ENCODE measurements at places on chromosomes 6 and 20. TPM values are rescaled to one million over a fixed set of nuclear protein-coding genes. Genes with fewer than 3 reads are reported as not detected.
A peak's percentile ranks its signal among the peaks of the same experiment; 100 is the strongest.

- peak; percentile 78 for DNase-seq
- H3K27me3 ChIP-seq = no peaks in the 10 kb centered on the region
- H3K4me3 ChIP-seq = peak overlapping the region; percentile 90
Measured at GRCh38 chr20:45406260-45407066, 1.6 kb upstream of the DBNDD2 start.

DNA sequence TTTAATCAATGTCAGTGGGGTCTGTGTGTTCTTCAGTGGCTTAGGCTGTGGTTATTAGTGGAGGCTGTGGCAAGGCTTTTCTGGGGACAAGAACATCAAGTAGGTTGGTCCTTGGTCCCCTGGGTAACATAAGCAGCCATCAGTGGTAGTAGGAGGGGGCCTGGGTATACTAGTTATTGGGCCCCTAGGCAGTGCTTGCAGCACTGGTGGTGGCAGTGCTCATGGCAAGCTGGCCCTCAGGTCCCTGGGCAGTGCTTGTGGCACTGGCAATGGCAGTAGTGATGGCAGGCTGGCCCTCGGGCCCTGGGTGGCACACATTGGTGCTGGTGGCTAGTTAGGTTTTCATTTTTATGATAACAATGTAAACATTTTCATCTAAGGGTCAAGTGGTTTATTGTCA lies 32.5 kb upstream of the MAS1 start:
- no peak overlapping the region for H3K4me3 ChIP-seq
- H3K27ac ChIP-seq = no peak overlapping the region
- DNase-seq = no peak
- H3K27me3 ChIP-seq = no peaks in the 10 kb centered on the region

- peaks cover 19% of the 10 kb centered on the region for H3K4me1 ChIP-seq
- no peak for DNase-seq
- no peaks in the 10 kb centered on the region for H3K27me3 ChIP-seq
- H3K4me3 ChIP-seq = no peak overlapping the region
- no peaks in the 10 kb centered on the region for H3K36me3 ChIP-seq
Measured at GRCh38 chr20:41571006-41571405, 47.2 kb downstream of the CHD6 start.

GRCh38 chr20:17993546-17993945 lies 24.7 kb downstream of the MGME1 start:
- no peaks in the 10 kb centered on the region for H3K27me3 ChIP-seq
- peak overlapping the region; percentile 21 for H3K27ac ChIP-seq
- DNase-seq = no peak
- no peak overlapping the region for H3K4me3 ChIP-seq
- peaks cover 3% of the 10 kb centered on the region for H3K4me1 ChIP-seq

DNA sequence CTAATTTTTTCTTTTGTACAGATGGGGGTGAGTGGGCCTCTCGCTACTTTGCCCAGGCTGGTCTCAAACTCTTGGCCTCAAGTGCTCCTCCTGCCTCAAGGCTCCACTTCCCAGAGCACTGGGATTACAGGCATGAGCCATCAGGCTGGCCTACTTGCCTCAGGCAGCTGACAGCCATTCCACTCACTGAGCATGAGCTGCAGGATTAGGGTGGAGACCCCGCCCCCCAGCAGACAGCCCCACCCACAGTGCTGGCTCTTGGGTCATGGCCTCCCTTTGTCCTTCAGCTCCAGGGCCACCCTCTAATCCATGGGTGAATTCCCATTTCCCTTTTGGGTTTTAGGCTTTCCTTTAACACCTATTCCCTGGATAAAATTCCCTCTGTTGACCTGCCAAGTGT lies 82.1 kb downstream of the BFSP1 start:
- H3K4me3 ChIP-seq = no peak overlapping the region
- no peaks in the 10 kb centered on the region for H3K4me1 ChIP-seq
- H3K36me3 ChIP-seq = no peaks in the 10 kb centered on the region
- no peak overlapping the region for H3K27ac ChIP-seq

The NKX2-4 gene
- total RNA-seq = not detected

GRCh38 chr6:13079096-13079723 lies 249.1 kb downstream of the TBC1D7 start:
- H3K4me1 ChIP-seq = peaks cover 48% of the 10 kb centered on the region
- no peaks in the 10 kb centered on the region for H3K36me3 ChIP-seq
- no peak overlapping the region for H3K27ac ChIP-seq
- DNase-seq = no peak
- no peak overlapping the region for H3K4me3 ChIP-seq

DNA sequence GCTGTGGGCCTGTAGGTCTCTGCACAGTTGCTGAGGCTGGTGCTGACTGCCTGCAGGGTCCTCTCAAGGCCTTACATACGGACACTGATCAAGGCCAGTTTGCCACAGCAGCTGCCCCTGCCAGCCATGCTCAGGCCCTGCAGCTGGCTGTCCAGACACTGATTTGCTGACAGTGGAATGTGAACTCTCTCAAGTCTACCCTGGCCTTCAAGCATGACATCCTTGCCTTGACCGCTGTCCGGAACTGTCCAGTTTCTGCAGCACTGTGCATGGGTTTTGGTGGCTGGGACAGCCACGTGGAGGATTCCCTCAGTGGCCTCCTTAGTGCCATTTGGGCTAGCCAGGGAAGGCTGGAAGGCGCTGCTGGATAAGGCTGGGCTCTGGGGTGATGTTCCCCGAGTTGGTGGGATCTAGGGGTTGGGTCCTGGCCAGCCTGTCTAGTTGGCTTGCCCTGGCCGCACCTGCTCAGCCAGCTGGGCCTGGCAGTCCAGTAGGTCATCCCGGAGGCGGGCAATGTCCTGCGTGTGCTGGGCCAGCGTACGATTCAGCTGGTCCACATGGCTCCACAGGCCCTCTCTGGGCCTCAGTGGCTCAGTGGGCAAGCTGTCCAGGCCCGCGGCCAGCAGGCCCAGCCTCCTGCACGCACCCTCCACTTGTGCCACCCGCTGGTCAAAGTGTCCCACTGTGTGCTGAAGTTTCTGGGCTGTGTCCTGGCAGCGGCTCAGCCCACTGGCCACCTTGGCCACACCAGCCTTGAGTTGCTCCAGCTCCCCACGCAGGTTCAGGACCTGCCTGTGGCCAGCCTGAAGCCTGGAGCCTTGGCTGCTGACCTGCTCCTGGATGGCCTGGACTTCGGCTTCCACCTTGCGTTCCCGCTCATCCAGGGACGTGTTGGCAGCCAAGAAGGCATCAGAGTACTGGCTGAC lies 5.5 kb downstream of the EMILIN3 start:
- H3K4me1 ChIP-seq = peaks cover 15% of the 10 kb centered on the region
- H3K27me3 ChIP-seq = no peaks in the 10 kb centered on the region
- H3K4me3 ChIP-seq = no peak overlapping the region
- H3K36me3 ChIP-seq = peaks cover 8% of the 10 kb centered on the region

DNA sequence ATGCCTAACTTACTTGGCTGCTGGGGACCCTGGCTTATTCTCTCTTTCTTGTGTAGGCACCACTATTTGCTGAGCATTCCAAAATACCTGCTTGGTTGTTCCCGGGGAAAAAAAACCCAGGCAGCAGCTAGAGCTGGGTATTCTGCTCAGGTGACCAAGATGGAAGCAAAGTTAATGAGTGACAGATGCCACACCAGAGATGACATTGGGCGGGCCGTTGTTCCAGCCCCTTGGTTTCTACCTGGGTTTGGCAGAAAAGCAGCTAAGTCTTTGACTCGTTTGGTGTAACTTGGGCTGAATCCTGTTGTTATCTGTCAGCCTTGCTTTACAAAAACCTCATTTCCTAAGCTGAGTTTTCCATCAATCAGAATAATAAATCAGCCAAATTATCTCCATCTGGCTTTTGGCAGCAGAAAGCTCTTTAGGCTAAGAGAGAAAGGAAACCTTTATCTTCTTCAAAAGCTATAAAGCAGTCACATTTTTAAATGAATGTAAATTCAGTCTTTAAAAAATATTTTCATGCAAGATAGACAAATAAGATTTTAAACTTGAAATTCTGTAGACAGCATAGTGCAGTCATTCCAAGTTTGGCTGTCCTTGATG lies 202.0 kb upstream of the GMDS start:
- no peaks in the 10 kb centered on the region for H3K27me3 ChIP-seq
- no peaks in the 10 kb centered on the region for H3K4me1 ChIP-seq
- H3K27ac ChIP-seq = no peak overlapping the region

GRCh38 chr6:170025935-170026750 lies 264.7 kb downstream of the DLL1 start:
- peak overlapping the region; percentile 85 for H3K27ac ChIP-seq
- no peaks in the 10 kb centered on the region for H3K36me3 ChIP-seq
- H3K4me1 ChIP-seq = peaks cover 32% of the 10 kb centered on the region
- DNase-seq = peak; percentile 91
- H3K27me3 ChIP-seq = no peaks in the 10 kb centered on the region

DNA sequence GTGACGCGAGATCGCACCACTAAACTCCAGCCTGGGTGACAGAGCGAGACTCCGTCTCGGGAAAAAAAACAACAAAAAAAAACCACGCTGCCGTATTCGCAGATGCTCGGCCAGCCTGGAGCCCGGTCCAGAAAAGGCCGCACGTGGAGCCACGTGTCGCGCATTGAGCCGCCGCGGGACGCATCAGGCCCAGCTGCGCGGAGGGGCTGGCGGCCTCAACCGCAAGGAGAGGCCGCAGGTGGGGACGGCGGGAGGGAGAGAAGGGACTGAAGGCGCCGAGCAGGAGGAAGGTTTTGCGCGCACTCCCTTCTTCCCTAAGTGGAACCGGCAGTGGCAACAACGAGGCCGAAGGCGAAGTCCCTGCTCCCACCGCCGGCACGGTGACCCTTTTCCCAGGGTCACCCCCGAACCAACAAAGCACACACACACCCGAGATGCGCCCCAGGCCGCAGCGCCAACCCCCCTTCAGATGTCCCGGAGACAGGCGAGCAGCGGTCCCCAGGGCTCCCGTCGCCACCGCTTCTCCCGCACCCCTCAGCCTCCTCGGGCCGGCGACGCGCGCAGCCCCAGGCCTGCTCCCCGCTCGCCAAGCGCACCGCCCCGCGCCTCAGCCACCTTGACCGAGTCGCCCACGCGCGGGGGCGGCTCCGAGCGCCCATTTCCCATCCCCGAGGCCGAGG lies 681 bp downstream of the SYCP2 start:
- H3K4me1 ChIP-seq = peaks cover 33% of the 10 kb centered on the region
- no peak for DNase-seq
- H3K27me3 ChIP-seq = no peaks in the 10 kb centered on the region
- no peak overlapping the region for H3K4me3 ChIP-seq

- no peak overlapping the region for H3K27ac ChIP-seq
- no peaks in the 10 kb centered on the region for H3K27me3 ChIP-seq
- no peak for DNase-seq
- no peak overlapping the region for H3K4me3 ChIP-seq
Measured at GRCh38 chr20:60718743-60719480, 533.1 kb upstream of the CDH4 start.

The CYP39A1 gene
- 6.3 TPM for total RNA-seq

DNA sequence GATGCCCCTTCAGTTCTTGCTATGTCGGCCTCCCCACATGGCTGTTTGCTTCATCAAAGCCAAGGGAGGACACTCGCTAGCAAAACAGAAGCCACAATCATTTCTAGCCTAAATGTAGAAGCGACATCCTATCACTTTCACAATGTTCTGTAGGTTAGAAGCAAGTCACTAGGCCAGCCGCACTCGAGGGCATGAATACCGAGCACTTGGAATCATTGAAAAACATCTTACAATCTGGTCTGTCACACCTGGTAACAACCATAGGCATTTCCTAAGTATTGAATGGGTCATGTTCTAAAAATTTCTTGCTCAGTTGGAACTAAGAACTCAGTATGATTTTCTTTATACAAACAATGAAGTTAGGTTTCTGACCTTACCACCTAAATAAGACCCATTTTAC lies 192.3 kb downstream of the AIG1 start:
- H3K4me3 ChIP-seq = no peak overlapping the region
- H3K36me3 ChIP-seq = no peaks in the 10 kb centered on the region
- H3K27me3 ChIP-seq = no peaks in the 10 kb centered on the region
- H3K27ac ChIP-seq = no peak overlapping the region
- no peaks in the 10 kb centered on the region for H3K4me1 ChIP-seq

DNA sequence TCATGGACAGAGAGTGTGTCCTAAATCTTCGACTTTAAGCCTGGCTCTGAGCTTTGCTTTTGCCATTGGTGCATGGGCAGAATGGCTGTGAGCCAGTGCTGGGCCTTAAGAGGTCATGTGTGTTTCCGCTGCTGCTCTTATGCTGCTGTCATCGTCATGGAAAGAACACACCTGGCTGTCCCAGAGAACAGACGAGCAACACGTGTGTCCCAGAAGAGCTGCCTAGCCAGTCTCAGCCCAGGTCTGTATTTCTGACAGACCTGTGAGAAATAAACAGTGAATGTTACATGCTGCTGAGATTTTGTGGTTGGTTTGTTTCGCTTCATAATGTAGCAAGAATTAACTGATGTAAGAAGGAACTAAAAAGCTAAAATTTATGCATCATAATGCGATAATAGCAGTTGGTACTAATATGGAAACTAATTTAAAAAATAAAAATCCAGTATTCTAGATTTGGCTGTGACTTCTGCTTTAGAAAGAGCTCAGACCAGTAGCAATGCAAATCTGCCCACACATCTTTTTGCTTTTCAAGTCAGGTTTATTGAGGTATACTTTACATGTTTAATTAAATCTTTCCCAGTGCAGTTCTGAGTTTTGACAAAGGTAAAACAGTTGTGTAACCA lies 11.5 kb upstream of the SCP2D1 start:
- no peaks in the 10 kb centered on the region for H3K4me1 ChIP-seq
- no peak for DNase-seq
- no peak overlapping the region for H3K4me3 ChIP-seq

GRCh38 chr6:112215488-112216284 lies 38.7 kb downstream of the LAMA4 start:
- no peak for DNase-seq
- no peak overlapping the region for H3K4me3 ChIP-seq
- H3K27me3 ChIP-seq = no peaks in the 10 kb centered on the region
- H3K4me1 ChIP-seq = no peaks in the 10 kb centered on the region

GRCh38 chr6:46042355-46042999 lies 26.8 kb upstream of the CLIC5 start:
- peak; percentile 39 for DNase-seq
- no peaks in the 10 kb centered on the region for H3K36me3 ChIP-seq
- H3K4me3 ChIP-seq = no peak overlapping the region
- H3K27ac ChIP-seq = no peak overlapping the region
- H3K4me1 ChIP-seq = no peaks in the 10 kb centered on the region

GRCh38 chr6:126188279-126188909 lies 151.5 kb upstream of the CENPW start:
- DNase-seq = no peak
- H3K4me1 ChIP-seq = no peaks in the 10 kb centered on the region
- H3K36me3 ChIP-seq = no peaks in the 10 kb centered on the region
- no peak overlapping the region for H3K4me3 ChIP-seq
- H3K27ac ChIP-seq = no peak overlapping the region

The ENPP3 gene
- total RNA-seq = not detected

The COL20A1 gene
- total RNA-seq = not detected

GRCh38 chr6:13284646-13285045 lies 43.7 kb downstream of the TBC1D7 start:
- no peaks in the 10 kb centered on the region for H3K36me3 ChIP-seq
- no peak for DNase-seq
- no peak overlapping the region for H3K4me3 ChIP-seq
- H3K27me3 ChIP-seq = no peaks in the 10 kb centered on the region
- no peak overlapping the region for H3K27ac ChIP-seq

The TMC2 gene
- 0.26 TPM for total RNA-seq

Measured in body of pancreas (tissue), 4 donors.